Cerebellum (tissue), 4 donors: ENCODE measurements at places on chromosomes 3 and 15. TPM values are rescaled to one million over a fixed set of nuclear protein-coding genes. Genes with fewer than 3 reads are reported as not detected.

GRCh38 chr3:112132975-112133448 is at the start of gene GCSAM:
GCSAM (minus strand) TSS chr3:112133248; CDS start chr3:112133120, 128 bp downstream.
- DNase-seq, result no peak

DNA sequence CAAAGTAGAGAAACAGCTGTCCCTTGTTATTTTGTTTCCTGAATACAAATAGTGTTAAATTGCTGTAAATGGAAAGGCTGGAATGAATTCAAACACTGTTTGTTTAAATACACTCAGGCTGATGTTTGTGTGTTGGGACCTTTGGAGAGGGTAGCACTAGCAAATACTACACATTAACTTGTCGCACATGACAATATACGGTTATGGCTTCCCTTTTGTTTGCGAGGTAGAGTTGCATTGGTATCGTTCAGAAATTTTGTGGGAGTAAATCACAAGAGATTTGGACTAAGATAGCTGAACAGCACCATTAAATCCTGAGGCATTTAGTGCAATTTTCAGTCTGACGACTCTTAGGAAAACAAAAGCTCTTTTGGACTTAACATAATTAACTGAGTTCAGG is 213.0 kb upstream of the ROBO2 start:
- no peak for DNase-seq

- peak; percentile 59 for DNase-seq
Measured at GRCh38 chr15:66043264-66043663, 174.0 kb downstream of the RAB11A start.

DNA sequence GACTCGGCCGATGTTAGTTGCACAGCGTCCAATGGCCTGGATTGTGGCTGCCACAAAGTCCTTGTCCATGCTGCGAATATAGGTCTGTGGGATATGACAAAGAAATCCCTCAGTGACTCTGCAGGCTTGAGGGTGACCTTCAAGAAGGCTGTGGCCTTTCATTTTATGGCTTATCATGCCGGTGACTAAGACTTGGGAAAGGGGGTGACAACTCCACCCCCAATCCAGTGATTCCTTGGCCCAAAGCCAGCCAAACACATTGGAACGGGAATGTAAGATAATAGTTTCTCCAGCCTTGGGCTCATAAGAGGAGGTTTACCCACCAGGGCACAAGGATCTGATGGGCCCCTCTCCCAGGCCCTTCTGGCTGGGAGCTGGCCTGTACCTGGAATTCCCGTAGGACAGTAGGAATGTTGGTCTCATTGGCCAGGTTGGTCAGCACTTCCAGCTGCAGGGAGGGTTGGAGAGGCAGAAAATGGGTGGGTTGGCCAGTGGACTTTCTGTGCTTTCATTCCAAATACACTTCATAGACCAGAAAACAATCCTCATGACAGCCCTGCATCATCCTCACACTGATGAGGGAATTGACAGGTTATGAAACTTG is 30.7 kb upstream of the CPEB1 start:
- no peak for DNase-seq

DNA sequence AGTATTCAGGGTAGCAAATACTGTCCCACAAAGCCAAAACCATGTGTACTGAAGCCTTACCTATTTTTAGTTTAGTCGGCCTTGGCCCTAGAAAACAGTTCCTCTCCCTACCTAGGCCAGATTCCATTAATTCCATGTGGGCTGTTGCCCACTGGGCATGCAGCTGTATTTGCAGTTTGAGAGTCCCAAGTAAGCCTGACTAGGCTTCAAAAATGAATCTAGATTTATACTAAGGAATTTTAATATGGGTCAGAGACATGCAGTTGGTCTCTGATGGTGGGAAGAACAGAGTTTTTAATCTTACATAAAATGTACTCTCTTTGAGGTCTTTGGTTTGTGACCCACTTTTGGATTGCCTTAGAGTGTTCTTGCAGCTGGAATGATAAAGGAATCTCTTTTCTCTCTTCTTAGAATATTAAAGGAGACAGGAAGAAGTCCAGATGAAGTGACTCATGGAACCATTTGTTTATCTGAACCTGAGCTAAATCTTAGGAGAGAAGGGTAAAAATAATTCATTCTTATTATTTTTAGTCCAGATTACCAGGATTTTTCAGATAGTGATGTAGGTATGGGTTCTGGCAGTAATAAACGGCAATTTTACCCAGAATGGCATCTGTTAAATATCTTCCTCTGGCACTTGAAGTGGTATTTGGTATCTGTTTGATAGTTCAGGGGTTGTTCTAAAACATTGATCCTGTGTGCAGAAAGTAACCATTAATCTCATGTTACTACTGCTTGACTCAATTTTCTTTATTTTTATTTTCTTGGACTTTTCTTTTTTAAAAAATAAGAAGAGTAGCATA is 33.8 kb downstream of the GLCE start:
- no peak for DNase-seq

DNA sequence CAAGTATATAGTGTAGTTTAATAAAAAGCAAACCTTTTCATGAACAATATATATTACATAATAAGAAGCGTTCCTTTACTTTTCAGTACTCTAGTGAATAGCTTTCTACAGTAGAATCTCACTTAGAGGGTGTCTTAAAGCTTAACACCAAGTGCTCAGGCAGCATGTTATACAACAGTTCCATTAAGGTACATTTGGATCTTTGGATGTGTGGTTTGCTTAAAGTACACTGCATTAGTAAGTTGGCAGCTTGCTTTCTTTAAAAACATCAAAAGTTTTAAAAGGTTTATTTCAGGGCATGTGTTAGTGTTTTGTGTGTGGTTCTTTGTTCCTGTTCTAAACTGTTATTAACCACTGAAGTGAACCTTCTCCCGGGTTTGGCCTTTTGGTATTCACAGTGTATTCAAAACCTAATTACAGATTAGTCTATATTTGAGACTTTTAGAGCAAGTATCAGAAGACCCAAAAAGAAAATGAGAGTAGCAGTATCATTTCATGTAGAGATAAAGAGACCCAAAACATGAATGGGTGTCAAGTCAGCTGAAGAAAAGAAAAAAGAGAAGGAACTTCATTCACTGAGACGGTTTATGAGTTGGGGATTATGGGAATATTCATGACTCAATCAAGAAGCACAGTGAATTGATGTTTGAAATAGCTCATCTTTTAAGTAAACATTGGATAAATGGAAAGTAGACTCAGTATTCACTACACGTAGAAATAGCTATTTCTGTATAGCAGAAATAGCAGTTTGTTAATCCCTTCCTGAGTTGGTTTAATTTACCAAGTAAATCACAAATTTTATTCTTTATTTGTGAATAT is 93.9 kb downstream of the OPA1 start:
- no peak for DNase-seq

The STRIT1 gene
- total RNA-seq, result not detected

- DNase-seq, result no peak
Measured at GRCh38 chr3:42020684-42021307, 58.9 kb upstream of the ULK4 start.

DNA sequence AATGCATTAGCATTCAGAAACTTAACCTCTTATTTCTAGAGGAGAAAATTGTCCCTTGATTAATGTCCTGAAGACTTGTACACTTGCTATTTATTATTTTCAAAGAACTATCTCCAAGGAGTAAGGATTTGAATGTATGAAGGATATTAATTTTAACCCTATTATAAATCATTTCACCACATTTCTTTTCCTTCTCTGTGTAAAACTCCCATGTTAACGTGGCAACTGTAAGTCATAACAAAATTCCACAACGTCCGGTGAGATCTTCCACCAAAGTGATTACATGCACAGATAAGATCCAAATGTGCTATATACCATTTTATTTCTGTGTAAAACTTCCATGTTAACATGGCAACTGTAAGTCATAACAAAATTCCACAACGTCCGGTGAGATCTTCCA is 229.1 kb upstream of the ARHGEF26 start:
- no peak for DNase-seq

DNA sequence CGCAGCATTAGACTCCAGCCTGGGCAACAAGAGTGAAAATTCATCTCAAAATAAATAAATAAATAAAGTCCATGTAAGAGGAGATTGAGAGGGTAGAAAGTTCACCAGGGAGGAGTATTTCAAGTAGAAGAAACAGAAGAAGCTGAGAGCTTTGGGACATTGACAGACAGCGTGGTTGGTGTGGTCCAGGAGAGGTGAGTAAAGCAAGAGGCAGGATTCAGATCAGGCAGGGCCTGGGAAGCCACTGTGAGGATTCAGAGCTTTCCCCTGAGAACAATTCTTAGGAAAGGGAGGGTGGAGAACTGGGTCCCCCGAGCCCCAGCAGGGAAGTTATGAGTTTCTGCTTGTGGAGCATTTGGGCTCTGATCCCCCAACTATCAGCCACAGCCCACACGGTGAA is 54.2 kb upstream of the AMOTL2 start:
- DNase-seq, result no peak

DNA sequence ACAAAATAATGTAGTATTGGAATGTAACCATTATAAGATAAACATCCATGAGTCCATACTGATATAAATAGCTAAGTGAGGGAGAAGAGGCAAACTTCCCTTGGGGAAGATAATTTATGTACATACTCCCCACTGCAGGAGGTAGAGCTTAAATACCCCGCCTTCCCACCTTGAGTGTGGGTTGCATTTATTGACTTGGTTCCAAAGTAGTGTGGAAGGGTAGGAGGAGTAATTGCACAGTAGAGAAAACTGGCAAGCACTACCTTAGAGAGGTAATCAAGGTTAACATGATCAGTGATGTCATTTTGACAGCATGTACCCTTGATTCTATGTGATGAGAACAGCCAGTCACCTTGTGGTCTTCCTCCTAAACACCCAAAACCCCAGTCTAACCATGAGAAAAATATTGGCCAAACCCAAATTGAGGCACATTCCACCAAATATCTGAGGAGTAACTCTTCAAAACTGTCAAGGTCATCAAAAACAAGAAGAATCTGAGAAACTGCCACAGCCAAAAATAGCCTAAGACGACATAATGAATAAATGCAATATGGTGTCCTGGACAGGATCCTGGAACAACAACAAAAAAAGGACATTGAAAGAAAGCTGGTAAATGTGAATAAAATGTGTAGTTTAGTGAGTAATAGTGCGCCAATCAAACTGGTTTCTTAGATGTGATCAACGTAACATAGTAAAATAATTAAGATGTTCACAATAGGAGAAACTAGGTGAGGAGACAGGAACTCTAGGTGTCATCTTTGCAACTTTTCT is 774 bp upstream of the CNOT10 start:
- no peak for DNase-seq

- no peak for DNase-seq
Measured at GRCh38 chr3:121624147-121624899, 31.1 kb downstream of the FBXO40 start.

- DNase-seq, result no peak
Measured at GRCh38 chr15:53869044-53869805, 109.0 kb upstream of the UNC13C start.

- DNase-seq, result no peak
Measured at GRCh38 chr15:98427321-98427720, 221.0 kb upstream of the IGF1R start.

DNA sequence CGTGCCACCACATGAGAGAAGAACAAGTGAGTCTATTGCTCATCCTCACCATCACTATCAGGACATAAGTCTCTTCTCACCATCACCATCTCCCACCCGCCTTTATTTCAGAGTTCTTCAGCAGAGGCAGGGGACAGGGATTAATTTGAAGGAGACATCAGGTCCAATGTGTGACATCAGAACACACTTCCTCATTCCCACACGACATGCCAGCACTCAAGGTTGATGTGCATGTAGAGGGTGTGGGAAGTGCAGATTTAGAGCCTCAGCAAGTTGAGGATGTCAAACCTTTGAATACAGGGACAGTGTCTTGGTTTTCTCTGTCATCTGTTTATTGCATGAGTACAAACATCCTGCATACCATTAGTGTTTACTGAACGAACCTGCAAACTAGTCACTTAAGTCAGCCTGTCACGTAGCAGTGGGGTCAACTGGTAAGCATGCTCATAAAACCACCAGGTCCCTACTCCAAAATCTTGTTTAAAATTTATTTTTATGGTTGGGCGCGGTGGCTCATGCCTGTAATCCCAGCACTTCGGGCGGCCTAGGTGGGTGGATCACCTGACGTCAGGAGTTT is 104.4 kb downstream of the MYLK start:
- DNase-seq, result no peak

DNA sequence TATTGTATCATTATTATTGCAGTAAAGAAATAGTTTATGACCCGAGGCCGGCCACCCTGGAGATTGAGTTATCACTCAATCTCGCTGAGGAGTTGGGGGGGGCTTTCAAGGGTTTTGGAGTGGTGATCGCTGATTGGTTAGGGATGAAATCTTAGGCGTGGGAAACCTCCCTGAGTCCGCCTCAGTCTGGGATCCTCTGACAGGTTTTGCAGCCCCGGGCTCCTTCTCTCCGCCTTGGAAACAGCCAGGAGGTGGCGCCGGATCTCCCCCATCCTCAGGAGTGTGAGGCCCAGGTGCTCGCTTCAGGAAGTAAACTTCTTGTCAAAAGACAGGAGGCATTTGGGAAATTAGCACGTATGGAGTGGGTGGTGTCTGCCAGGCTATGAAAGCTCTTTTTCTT is 41.1 kb upstream of the SEC61A1 start:
- DNase-seq, result no peak

- DNase-seq, result no peak
Measured at GRCh38 chr3:78507196-78507984, 1260.4 kb downstream of the ROBO1 start.

The LSM3 gene
- 6.8 TPM for total RNA-seq

DNA sequence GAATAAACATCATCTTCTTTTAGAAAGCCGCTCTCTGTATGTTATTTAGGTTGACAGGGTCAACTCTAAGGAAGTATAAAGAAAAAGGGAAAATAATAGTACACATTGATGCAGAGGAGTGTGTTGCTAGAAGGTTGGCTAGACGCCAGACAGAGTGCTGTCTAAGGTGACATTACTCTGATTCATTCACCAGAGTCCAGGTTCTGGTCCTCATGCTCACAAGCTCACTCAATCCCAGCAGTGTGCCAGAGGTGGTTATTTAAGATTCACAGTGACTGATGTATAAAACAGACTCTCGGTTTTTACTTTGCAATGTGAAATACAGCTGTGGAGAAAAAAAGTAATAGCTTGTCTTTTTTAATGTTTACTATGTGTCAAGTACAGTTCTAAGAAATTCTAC is 1.7 kb downstream of the CFAP44 start:
- no peak for DNase-seq

The C3orf38 gene
- 46.1 TPM for total RNA-seq

The RABL3 gene
- total RNA-seq, result 17.7 TPM

DNA sequence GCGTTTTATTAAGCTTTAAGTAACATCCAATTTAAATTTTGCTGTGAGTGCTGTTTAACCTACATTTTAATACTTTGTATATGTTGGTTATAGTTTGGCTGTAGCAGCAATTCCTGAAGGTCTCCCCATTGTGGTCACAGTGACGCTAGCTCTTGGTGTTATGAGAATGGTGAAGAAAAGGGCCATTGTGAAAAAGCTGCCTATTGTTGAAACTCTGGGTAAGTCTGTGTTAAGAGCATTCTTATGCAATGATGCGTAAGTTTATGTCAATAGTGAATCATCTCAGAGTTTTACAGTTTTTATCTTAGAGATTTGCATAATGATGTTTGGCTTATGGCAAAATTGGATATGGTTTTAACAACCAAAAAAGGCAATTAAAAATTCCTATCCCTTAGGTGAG is 62.7 kb downstream of the ASTE1 start:
- no peak for DNase-seq

The DLG1 gene
- total RNA-seq, result 69.2 TPM
